Naive thymus-derived CD8-positive, alpha-beta T cell (primary cell): ENCODE measurements at places on chromosomes 7 and 10.

DNA sequence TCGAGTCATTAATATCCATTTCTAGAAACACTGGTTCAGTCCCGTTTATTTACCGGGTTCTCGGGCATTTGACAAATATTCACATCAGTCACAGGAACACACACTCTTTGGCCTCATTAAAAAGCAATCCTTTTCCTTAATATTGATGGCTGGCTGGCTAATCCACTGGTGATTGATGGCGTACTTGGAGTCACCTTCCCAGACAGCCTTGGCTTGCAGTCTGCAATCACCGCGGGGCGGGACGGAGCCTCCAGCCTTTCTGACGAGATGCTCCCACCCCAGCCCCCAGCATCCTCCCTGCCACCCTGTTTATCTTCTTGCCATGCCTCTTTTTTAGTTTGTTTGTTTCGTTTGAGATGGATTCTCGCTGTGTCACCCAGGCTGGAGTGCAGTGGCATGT lies 36.6 kb downstream of the SRRM3 start:
- no peak for DNase-seq

DNA sequence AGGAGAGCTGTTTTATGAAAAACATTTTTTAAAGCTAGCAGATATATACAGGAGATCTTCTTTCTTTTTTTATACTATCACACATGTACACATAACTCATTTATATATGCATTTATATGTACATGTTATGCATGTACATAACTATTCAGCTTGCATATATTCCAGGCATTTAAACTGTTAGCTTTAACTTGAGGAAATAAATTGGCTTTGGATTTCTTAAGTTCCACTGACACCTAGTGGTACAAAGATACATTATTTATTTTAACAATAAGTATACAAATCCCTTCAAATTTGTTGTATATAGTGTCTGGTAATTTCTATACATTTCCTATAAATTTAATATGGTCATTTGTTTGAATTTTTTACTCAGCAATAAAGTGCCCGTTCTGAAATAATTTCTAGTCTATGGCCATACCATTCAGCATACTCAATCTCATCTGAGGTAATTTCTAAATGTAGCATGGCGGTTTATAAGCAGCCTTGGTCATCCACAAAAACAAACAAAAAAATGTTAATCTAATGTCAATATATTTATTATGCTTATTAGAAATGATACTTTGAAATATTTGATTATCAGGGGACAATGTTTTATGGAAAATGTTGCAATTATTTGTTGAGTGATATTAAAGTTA lies 11.6 kb downstream of the ZDHHC6 start:
- no peak for DNase-seq

DNA sequence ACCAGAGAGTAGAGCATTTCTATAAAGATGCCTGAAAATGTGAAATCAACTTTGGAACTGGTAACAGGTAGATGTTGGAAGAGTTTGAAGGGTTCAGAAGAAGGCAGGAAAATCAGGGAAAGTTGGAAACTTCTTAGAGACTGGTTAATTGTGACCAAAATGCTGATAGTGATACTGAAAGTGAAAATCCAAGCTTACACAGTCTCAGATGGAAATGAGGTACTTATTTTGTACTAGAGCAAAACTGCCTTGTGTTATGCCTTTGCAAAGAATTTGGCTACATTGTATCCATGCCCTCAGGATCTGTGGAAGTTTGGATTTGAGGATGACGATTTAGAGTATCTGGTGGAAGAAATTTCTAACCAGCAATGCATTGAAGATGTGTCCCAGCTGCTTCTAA lies 430.6 kb upstream of the KCND2 start:
- no peak for DNase-seq

DNA sequence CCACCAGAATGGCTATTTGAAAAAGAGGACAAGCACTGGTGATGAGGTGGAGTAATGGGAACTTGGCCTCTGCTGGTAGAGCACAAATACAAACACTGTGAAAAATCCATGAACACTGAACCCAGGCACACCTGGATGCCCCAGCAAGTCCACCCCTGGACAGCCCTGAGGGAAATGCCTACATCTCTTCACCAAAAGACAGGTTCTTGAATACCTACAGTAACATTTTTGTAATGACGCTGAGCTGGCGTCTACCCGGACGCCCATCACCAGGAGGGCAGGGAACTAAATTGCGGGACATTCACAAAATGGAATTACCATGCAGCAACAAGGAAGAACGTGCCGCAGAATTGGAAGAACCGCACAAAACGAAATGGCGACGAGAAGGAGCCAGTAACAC lies 70.5 kb downstream of the GNA12 start:
- DNase-seq = no peak

GRCh38 chr10:96280859-96281258 lies 9.5 kb upstream of the BLNK start:
- no peak for DNase-seq

GRCh38 chr7:84712374-84713121 lies 474.3 kb downstream of the SEMA3D start:
- no peak for DNase-seq

GRCh38 chr10:24652381-24652957 lies 71.2 kb downstream of the ARHGAP21 start:
- no peak for DNase-seq

- peak; percentile 34 for DNase-seq
These were observed 197.7 kb upstream of the FRMD4A start for GRCh38 chr10:14528450-14528849.

DNA sequence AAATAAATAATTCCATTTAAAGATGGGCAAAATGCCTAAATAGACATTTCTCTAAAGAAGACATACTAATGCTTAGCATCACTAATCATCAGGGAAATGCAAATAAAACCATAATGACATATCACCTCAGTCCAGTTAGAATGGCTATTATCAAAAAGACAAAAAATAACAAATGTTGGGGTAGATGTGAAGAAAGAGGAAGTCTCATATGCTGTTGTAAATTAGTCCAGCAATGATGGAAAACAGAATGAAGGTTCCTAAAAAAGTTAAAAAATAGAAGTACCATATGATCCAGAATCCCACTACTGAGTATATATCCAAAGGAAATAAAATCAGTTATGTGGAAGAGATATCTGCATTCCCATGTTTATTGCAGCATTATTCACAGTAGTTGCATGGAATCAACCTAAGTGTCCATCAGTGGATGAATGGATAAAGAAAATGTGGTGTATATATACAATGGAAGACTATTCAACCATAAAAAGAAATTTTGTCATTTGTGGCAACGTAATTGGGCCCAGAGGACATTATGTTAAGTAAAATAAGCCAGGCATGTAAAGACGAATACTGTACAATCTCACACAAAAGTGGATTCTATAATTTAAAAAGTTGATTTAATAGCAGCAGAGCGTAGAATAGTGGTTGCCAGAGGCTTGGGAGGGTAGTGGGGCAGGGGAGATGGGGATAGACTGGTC lies 52.0 kb downstream of the TCAF1 start:
- DNase-seq = no peak

DNA sequence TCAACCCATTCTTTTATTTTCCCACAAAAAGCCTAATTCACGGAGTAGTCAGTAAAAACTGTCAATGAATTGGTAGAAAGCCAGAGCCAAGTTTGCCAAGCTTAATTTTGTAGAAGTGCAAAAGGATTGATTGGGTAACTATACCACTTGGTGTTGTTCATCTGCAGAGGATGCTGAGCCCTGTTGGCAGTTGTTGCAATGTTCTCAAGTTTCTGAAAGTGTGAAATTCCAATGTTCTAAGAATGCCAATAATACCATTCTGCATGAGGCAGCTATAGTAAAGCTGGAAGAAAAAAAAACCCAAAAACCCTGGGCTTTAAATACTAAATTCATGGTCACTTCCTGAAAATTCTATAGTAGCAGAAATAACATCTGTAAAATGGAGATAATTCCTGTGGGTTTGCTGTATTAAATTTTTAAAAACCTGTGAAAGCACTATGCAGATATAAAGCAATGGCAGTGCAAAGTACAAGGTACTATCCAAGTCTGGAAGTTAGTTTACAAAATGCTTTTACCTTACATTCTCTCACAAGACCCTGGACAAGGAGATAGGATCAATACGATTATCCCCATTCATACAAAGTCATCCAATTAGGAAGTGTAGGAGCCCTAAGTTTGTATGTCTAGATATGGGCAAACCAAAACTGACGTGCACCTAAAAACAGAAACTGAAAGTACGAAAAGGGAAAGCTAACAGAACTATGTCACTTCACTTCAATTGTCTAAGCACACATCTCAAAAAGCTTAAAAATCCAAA lies 6.0 kb upstream of the PON1 start:
- peak; percentile 31 for DNase-seq

DNA sequence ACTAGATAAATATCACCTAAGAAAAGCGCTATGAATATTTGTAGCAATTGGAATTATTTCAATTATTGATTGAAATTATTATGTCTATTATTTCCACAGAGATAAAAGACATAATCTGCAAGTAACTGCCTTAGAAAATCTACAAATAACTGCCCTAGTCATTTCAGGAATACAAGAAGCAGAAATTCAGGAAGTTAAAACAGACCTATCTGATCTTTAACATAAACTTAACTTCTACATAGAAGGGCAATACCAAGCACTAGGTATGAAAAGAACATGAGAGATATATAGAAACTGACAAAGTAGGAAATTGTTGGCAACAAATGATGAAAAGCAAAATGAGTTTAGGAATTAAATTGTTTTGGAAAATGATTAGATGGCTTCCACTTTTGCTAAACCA lies 31.8 kb upstream of the AKR1B10 start:
- DNase-seq = no peak

DNA sequence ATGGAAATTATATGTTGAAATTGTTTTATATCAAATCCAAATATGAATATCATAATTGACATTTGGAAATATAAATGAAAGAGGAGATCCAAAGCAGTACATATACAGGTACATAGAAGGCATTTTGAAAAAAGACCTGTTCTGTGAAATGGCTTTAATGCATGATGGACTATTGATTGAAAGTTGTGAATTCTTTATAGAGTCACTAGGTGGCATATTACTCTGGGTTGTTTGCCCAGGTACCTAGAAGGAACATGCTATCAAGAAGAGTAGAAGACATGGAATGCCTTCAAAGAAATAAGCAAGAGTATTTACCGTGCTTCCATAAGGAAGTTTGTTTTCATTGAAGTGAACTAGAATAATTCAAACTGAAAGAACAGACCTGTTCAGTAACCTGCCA lies 160.0 kb upstream of the ANK3 start:
- no peak for DNase-seq
